ENCODE measurements at places on chromosomes 12 and 14.

DNA sequence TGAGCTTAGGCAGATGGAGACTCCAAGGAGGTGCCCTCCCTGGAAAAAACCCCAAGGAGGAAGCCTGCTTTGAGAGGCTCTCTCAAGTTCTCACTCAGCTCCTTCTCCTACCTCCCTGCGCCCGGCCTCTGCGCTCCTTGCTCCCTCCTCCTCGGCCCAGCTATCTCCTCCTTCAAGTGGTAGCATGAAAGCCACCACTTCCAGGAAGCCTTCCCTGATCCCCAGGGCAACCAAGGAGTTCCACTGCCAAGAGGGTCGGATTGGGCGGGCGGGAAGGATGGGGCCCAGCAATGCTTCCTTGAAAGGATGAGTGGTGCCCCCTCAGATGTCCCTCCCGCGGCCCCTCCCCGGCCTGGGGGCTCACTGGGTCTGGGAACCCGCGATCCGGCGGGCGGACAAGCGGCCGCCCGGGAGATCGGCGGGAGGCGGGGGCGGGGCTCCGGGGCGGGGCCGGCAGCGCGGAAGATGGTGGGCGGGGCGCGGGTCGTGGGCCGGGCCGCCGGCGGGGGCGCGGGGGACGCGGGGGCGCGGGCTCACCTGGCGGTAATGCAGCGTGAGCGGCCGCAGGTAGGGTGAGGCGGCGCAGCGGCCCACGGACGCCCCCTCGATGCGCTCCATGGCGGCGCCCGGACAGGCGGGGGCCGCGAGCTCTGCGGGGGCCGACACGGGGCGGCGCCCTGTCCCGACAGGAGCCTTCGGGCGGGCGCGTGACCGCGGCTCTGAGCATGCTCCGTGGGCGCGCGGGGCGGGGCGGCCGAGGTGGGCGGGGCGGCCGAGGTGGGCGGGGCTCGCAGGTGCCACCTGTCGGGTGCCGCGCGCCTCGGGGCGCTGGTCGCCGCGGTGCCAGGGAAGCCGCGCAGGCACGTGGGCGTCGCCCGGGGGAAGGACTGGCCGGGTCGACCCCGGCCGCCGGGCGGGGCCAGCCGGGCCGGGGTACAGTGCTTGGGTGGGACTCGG lies at the start of gene NUDT14:
Gene NUDT14 (minus strand): TSS at position 721 of the 957 bp plus-strand sequence. CDS start 103 bp downstream, at position 618.
- peak; percentile 54 for DNase-seq

GRCh38 chr14:29601616-29602015 lies 326.0 kb downstream of the PRKD1 start:
- DNase-seq, result peak; percentile 26

DNA sequence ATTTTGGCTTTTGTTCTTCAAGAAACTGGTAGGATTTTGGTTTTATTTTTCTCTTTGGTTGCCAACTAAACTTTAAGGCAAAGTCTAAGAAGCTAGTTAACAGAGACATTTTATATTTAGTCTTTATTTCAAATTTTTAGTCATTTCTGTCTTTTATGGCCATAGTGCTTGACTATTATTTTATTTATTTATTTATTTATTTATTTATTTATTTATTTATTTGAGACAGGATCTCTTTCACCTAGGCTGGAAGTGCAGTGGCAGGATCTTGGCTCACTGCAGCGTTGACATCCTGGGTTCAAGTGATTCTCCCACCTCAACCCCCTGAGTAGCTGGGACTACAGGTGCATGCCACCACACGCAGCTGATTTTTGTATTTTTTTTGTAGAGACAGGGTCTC lies 3.1 kb downstream of the MON2 start:
- DNase-seq, result no peak

DNA sequence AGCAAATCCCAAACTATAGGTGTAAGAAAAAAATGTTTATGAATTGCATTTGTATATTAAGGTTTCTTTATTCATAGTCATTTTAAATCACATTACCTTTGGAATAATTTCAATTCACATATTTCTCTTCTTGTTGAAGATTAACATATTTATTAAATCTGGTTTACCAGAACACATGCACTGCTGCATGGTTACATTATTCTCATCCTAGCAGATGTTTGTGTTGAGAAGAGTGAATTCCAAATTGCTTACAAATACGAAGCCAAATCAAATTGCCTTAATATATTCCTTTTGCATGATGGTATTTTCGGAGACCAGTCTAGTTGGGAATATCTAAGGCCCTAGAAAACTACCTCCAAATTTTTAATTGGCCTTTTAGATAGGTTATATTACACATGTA lies 130.6 kb downstream of the PLEKHA5 start:
- DNase-seq, result no peak

GRCh38 chr12:94553130-94553519 lies 93.5 kb upstream of the CEP83 start:
- DNase-seq, result peak; percentile 72

DNA sequence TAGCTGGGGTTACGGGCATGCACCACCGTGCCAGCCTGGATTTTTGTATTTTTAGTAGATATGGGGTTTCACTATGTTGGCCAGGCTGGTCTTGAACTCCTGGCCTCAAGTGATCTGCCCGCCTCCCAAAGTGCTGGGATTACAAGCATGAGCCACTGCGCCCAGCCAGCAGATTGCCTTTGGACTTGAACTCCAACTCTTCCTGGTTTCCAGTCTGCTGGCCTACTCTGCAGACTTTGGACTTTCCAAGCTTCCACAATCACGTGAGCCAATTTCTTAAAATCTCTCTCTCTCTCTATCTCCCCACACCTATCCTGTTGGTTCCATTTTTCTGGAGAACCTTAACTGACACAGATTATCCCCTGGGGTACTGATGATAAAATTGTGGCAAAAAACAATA lies 55.0 kb downstream of the EMP1 start:
- DNase-seq, result no peak

DNA sequence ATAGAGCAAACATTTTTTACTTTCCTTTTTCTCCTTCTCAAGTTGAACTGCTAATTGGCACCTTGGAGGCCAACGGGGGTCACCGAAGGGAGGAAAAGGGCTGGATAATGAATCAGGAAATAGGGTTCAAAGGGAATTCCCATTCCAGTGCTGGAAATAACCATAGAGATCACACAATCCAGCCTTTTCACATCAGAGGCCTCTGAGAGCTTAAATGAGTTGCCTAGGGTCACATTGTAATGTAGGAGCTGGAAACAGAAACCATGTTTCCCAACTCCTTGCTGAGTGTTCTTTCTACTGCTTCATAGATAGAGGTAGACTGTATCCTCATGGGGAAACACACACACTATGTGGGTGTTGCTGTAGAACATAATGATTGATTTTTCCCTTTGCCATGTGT lies 60.6 kb upstream of the DDHD1 start:
- DNase-seq, result no peak

GRCh38 chr14:100747021-100747586 lies 20.4 kb downstream of the DLK1 start:
- peak; percentile 93 for DNase-seq

GRCh38 chr12:81329085-81329484 lies 251.2 kb downstream of the ACSS3 start:
- no peak for DNase-seq

DNA sequence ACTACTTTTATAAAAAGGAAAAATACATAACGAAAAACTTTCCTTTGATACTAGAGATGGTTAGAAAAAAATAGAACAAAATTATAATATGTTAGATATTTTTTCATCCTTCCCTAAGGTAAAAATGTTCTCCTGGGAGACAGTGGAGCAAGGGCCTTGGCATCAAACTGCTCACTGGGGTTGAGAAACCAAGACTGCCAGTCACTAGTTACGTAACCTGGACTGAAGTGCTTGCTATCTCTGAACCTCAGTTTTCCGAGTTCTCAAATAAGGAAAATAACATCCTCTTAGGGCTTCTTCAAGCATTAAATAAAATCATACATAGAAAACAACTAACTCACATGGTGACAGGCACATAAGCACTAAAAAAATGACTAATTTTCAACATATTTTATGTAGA lies 48.2 kb upstream of the FRMD6 start:
- peak; percentile 57 for DNase-seq

DNA sequence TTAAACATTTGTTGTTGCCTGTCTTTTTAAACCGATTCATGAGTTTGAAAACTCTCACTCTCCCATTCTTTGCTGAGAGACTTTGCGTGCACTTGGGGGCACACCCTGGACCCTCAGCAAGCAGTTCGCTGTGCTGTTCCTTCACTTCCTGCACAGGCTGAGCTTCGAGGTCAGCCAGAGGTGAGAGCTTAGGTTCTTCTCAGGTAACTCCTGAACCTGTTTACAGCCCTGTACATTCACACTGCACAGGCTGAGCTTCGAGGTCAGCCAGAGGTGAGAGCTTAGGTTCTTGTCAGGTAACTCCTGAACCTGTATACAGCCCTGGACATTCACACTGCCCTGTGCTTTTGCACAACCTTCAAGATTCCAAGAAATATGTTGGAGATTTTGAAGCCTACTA lies 9.8 kb upstream of the CLECL1 start:
- DNase-seq, result no peak

DNA sequence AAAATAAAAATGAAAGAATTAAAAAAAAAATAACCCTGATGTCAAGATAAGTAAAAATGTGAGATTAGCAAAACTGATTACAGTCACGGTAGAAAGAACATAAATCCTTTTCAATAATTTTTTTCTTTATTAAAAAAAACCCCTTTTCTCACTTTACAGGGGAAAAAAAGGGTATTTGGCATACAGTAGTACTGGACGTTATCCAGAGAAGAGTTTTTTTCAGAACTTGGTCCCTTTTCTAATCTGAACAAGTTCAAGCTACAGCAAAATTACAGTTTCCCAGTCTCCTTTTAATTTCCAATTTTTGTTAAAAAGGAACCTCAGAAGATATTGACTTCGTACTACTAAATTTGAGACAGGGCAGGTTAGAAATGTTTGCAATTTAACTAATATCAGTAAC lies 134.7 kb upstream of the DCN start:
- DNase-seq, result peak; percentile 5

- no peak for DNase-seq
These were observed 256.2 kb downstream of the DAD1 start for GRCh38 chr14:22332686-22333421.

- DNase-seq, result no peak
These were observed 85.5 kb downstream of the STAB2 start for GRCh38 chr12:103672401-103673119.

DNA sequence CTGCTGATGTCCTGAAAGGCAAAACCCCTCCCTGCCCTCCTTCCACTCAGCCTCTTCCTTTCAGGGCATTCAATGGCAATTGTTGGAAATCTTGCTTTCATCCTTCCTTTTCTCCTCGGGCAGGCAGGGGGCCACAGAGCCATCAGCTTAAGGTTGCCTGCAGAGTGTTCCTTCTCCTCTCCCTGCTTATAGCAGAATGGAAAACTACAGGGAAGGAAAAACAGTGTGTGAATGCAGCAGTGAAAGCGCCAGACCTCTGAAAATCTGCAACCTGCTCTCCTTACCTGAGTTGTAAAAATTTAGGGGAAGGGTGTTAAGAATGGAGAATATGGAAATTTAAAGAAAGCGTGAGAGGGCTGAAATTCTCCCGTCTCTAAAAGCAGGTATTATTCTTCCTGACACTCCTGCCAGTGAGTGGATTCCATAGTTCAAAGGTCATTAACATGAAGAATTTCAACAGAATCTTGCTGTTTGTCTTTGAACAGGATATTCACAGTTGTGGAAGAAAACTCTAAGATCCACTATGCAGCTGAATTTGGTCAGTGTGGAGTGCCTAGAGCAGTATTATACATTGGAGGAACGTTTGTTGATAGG lies 348.8 kb downstream of the KCNH5 start:
- no peak for DNase-seq

- DNase-seq, result no peak
These were observed 48.5 kb upstream of the RNU6-8 start for GRCh38 chr14:32251530-32251929.

GRCh38 chr14:35287431-35288013 lies 4.7 kb upstream of the PSMA6 start:
- no peak for DNase-seq

DNA sequence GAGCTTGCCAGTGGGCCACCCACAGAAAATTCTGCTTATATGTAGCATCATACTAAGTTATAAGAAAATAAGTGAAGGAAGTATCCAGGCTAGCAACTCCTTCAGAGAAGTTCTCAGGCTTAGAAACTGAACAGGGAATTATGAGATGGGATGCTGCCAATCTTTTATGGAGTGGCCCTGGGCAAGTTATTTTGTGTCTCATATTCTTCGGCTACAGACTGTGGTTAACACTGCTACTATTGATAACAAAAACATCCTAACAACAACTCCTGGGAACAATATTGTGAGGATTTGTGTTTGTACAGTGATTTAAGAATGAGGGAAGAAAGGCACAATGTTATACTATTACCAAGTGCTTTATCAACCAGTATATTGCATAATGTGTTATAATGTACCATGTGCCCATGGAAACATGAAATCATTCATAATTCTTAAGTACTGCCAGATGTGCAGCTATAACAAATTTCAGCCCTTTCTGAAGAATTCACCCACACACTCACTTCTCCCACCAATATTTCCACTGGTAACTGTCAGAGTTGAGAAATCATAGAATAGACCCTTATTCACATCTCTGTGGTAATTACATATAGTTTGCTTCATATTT lies 113.3 kb upstream of the SOX5 start:
- DNase-seq, result no peak

DNA sequence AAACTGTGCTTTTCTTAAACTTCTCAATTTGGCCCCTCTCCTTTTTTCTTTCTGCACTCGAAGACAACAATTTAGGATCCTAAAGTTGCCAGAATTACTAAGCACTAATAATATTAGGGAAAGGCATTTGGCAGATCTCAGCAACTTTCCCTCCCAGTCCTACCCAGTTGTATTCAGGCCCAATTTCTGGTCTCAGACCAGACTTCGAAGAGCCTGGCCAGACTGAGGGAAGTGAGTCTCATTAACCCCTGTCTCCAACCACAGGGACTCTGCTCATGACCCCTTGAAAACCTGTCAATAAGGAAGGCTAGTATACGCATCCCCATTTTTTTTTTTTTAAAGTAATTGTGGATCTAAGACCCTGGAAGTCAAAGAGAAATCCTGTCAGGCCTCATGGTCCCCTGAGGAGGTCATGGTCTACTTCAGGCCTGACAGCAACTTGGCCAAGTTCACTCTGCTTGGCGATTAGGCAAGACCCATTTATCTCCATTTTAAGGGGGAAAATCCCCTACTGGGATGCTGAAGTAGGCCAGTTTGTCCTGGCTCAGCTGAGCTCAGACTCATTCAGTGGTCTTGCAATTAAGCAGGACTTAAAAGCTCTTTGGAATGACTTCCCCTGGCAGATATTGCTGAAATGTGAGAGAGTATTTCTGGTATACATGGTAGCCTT lies 521.0 kb downstream of the FUT8 start:
- DNase-seq, result no peak

- peak; percentile 68 for DNase-seq
These were observed 87.2 kb downstream of the NINJ2 start for GRCh38 chr12:575948-576614.

GRCh38 chr12:26233631-26234030 lies 38.3 kb downstream of the SSPN start:
- peak; percentile 22 for DNase-seq

- DNase-seq, result no peak
These were observed 407.5 kb downstream of the MED13L start for GRCh38 chr12:115870021-115870420.

- DNase-seq, result peak; percentile 50
These were observed 699 bp downstream of the KTN1 start for GRCh38 chr14:55580470-55581341.

DNA sequence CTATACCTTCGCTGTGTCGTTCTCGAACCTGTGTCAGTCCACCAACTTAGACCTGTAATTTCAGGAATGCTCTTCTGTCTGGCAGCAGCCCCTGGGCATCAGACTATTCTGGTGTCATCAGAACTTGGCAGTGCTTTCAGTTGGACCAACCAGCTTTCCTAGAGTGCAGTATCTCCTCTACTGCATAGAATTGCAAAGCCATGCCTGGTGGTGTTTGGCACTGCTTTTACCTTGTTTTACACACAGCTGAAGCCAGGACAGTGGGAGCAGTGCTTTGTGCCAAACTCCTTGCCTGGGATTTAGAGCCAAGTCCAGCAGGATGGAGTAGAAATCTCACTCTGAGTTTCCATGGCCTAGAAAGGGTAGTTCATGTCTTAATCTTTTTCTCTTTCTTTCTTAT lies 1.5 kb downstream of the FLVCR2 start:
- no peak for DNase-seq

Measured in EH (cell line).